ENCODE measurements at places on chromosomes 6 and 20.
A peak's percentile ranks its signal among the peaks of the same experiment; 100 is the strongest.

DNA sequence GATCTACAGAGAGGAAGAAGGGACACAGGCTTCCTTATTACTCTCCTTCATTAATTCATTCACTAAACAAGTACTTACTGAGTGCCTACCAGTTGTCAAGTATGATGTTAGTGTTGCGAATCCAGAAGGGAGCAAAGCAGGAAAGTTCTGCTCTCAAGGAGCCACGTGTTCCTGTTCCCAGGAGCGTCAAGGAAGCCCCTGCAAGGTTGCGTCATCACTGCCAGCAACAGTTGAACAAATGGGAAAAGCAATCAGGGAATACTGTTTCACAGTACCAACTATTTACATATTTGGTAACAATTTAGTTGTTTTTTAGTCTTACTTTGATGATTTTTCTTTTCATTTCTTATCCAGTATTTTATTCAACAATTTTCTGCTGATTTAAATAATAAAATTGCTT is 310.0 kb downstream of the FOXA2 start:
- no peak for DNase-seq

GRCh38 chr20:60292001-60292520 is 333.8 kb downstream of the CDH26 start:
- DNase-seq = no peak

- no peak for DNase-seq
Observed at GRCh38 chr6:57423468-57423867, 106.0 kb downstream of the PRIM2 start.

DNA sequence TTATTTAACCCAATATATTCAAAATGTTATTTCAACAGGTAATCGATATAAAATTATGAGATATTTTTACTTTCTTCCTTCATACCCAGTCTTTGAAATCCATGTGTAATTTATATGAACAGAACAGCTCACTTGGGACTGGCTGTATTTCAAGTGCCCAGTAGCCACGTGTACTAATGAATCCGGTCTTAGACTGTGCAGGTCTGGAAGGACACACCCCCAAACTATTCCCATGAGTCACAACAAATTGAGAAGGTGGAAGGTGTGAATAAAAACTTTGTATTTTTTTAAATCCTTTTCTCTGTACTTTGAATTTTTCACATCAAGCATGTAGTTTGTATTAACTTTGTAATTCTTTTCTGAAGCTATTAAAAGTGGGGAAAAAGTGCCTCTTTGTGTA is 2.8 kb downstream of the UNC5CL start:
- peak; percentile 62 for DNase-seq

- no peak for DNase-seq
Observed at GRCh38 chr20:22546344-22546743, 38.0 kb downstream of the FOXA2 start.

DNA sequence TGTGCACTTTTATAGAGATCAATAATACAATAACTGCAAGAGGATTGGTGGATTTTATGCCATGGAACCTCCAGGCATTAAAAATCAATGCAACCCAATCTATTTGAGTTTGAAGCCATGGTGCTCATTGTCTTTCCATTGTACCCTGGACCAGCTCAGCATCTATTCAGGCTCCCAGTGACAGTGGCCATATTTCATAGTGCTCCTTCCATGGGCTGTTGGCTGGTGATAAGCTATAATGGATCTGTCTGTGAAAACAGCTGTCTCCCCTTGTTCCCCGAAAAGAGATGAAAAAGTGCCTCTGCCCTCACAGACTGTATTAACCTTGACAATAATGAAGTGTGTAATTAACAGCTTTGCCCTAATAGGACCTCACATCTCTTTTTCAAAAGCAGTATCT is 74.3 kb downstream of the LAMP5 start:
- DNase-seq = no peak

DNA sequence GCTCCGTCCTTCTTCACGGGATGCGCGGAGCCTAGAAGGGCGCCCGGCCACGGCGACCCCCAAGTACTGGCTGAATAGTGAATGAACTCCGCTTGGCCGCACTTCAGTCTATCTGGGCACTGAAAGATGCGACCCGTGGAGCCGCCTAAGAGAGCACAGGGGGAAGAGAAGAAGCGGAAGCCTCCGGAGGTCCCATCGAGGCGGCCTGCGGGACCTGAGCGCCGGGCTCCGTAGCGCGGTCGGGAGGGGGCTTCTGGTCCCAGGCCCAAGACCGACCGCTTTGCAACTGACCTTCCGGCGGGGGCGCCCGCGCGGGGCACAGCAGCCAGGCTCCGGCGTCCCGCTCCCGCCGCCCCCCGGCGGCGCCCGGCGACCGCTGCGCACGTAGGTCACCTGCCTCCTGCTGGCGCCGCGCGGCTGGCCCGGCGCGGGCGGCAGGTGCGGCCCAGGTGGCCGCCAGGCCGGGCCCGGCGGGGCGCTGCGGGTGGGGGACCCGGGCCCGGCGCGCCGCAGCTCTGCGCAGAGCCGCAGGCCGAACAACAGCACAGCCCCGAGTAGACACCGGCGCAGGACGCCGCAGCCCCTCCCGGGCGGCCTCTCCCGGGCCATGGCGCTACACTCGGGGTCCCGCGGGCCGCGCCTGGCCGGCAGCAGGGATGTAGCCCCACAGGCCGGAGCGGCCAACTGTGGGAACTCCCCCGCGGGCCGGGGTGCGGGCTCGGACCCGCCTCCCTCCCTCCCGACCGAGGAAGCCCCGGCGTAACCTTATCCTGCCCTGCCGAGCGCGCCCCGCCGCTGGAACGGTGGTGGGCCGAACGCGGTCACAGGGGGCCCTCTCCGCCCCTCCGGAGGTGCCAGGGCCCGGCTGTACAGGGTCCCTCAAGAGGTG is at the start of gene METTL24:
Gene METTL24 (minus strand): TSS at position 686 of the 889 bp plus-strand sequence. CDS start 77 bp downstream, at position 609.
- no peak for DNase-seq

DNA sequence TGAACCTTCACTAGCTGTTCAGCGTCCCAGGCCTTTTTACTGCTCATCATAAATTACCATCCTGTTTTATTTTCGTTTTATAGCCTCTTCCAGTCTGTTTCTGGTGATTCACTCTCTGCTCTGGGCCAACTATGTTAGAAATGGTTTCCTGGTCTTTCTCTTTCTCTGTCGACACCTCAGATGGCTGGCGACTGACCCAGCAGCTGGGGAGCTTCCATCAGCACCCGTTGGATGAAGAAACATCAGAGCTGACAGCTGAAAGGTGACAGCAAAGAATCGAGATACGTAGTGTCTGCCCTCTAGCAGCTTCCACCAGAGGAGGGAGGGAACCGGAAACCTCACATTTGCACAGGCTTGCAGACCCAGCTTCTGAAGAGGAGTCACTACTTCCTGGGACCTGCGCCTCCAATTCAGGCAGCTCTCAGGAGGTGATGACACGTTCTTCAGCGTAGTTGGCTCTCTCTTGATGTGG is 82.9 kb upstream of the MLN start:
- no peak for DNase-seq

- DNase-seq = no peak
Observed at GRCh38 chr6:110689275-110689935, 125.9 kb downstream of the CDK19 start.

GRCh38 chr6:41757271-41757670 is 10.1 kb upstream of the PGC start:
- DNase-seq = no peak

DNA sequence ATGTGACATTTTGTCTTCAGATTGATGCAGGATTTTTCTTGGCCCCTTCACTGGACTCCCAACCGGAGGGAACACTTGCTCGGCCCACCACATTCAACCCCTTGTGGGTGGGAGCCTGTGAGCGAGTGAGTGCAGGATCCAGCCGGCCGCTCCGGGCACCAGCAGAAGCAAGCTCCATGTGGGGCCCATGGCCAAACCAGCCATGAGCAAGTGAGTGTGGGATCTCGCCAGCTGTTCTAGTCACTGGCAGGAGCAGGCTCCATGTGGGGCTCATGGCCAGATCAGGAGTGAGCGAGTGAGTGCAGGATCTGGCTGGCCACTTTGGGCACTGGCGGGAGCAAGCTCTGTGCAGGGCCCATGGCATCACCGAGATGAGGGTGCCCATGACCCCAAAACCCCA is 42.6 kb downstream of the OSTM1 start:
- no peak for DNase-seq

DNA sequence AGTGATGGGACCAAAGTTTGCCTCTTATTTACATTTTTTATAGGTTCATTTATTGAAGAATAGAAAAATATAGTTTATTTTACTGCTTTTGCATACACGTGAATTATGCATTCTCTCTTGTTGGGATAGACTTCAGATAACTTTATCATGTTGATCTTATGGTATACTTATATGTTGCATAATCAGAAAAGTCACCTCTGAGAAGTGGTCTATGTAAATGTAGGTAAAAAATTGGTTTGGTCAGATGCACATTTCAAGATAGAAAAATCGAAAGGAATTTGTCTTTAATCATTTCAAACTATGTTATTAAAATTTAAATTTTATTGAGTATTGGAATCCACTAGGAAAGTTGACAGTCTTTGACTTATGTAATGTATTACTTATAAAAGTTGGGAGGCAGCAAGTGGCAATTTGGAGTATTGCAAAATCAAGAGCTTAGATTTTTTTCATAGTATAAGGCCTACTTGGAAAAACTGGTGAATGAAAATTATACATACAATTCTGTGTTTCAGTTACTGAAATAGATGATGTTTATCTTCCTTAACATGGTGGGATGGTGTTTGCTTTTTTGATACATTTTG is 2.4 kb downstream of the PHF3 start:
- DNase-seq = no peak

DNA sequence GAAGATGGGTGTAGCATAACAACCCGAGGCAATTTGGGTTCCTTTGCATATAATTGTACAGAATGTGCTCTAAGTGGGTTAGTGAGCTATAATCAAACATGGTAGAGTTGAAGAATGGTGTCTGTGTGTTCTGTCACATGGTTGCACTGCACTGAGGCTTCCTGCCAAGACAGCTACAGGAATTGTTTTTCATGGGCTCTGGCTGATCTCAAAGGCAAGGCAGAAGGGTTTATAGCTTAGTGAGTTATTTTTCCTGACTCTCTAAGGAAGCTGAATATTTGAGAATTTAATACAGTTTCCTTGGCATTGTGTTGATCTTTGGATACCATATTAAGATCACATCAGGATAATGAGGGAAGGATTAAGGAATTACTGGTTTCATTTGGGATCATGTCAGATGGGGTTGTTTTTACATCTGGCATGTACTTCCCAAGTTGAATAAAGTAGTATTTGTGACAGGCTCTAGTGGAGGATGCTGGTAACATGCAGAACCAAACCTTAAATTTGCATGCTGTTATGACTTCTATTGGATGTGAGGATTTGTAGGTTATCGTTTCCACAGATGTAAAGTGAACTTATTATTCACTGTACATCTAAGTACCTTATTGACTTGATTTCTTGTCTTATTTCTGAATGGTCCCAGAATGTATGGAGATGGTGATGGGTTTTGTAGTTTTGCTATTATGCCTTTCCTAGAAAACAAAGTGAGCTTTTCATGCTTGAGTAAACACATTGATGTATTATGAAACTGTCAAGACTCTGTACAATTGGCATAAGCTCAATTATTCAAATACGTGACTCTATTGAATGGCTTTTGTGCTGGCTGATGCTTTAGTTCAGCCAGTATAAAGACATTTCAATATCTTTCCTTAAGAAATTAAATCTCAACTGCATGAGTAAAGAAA is 43.3 kb downstream of the LRRC1 start:
- no peak for DNase-seq

DNA sequence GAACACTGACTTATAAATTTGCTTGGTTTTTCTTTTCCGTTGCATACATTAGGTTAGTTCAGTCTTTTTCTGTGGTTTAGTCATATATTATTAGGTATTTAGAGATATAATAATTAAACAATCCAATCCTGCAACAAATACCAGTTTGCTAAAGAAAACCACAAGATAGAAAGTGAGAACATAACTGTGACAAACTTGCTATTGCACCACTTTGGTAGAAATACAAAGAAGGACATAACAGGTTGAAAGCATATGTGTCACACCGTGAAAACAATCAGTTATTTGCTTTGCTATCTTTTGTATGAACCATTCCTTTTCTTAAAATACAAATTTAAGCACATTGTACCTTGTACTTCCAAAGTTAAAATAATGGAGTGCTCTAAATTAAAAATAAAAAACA is 42.0 kb upstream of the KCNQ5 start:
- DNase-seq = no peak

DNA sequence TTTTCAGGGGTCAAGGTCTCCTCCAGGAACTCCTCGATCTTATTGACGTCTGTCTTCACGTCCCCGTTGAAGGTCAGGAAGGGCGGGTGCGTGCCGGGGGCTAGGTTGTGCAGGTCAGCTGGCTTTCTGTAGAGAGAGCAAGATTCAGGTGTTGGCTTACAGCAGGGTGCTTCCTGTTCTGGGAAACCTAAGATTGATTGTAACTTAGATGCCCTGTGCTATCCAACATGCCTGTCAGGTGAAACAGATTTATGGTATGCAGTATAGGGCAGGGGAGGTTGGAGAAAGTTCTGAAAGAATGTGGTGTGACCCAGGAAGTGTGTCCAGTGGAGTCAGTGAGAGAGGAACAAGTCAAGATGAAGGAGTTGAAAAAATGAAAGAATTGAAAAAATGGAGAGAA is 66.4 kb downstream of the CLIC5 start:
- DNase-seq = no peak

DNA sequence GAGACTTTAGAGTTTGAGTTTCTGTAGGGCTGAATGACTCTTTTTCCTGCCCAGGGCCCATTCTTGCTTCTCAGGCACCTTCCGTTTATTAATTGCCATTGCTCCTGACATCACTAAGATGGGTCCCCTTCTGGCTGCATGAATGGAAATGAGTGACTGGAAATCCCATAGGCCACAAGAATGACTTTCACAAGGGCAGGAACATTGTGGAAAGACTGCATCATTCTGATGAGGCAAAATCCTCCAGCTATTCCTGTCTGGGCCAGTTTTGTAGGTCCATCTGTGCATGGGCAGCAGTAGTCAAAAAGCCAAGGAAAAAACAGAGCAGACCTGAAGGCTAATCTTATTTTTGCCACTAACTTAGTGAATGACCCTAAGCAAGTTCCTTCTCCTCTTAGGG is 19.3 kb downstream of the TMEM74B start:
- DNase-seq = no peak

DNA sequence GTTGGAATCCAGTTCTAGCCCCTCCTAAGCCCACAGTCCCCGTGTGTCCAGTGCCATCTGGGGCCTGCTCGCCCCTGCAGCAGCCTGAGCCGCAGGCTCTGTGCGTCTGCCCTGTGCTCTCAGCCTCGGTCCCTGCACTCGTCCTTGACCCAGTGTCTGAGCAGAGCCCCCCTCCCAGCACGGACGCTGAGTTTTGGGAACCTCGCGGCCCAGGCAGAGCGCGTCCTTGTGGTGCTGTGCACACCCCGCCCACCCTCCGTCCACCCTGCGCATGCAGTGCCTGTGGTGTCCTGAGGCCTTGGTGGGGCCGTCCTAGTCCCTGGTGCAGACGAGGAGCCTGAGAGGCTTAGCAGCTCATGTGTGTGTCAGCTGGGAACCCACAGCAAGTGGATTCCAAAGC is 31.6 kb downstream of the OSBPL2 start:
- peak; percentile 32 for DNase-seq

- DNase-seq = no peak
Observed at GRCh38 chr6:39530201-39530759, 194.9 kb downstream of the KIF6 start.

- DNase-seq = peak; percentile 48
Observed at GRCh38 chr6:7691675-7692452, 34.0 kb upstream of the BMP6 start.
